NCI-H2171 (cell line): ENCODE measurements at places on chromosomes 7 and 10.
A peak's percentile ranks its signal among the peaks of the same experiment; 100 is the strongest.

- no peak for DNase-seq
Measured at GRCh38 chr7:77391230-77391629, 24.9 kb downstream of the GSAP start.

DNA sequence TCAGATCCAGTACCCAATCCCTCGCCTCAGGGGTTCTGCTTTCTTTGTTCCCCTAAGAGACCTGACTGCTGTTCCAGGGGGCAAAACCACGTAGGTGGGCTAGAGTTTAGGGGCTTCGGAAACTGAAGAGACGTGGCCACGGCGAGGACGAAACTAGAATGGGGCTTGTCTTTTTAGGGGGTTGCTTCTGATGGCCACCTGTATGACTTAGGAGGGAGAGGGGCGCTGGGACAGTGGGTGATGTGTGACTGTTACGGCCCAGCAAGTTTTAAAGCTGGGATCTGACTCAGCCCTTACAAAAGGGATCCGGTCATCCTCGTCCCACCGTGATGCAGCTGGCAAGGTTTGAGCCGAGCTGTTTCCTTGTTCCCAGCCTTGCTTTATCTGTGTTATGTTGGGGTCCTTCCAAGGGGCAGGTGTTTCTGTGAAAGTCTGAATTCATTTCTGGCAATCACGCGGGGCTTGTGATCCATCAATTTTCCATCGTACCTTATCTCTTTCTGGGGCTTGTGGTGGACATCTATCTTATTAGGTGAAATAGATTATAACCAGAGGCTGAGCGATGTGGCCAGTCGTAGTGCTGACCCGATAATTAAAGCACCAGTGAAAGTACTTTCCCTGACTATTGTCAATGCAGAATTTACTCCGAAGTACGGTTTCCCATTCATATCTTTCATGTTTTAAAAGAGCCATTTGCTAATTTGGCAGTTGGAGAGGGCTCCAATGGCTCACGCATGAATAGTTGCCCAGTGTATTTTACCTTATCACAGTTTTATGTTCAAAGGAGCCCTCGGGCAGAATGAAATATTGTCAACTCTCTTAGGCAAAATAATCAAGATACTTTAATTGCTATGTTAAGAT is 830 bp downstream of the MET start:
- no peak for DNase-seq

- DNase-seq = peak; percentile 51
Measured at GRCh38 chr10:22340329-22341189, 4.7 kb upstream of the SPAG6 start.

DNA sequence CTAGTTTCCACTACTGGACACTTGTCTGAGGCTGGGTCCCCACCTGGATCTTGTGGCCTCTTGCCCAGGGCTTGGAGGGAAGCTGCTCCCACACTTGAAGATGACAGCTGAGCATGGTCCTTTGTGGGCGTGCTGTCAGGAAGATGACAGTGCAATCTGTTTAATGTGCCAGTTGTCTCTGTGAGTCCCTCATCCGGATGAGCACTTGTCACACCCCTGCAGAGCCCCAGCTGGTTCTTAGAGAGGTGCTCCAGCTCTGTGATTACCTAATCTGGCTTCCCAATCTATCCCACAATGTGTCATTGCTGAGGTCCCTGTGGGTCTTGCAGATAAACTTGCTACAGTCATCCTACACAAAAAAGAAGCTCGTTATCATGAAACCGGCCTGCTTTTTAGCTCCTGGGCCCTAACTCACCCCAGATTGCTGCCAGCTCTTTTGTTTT is 34.8 kb upstream of the CCSER2 start:
- DNase-seq = peak; percentile 6

DNA sequence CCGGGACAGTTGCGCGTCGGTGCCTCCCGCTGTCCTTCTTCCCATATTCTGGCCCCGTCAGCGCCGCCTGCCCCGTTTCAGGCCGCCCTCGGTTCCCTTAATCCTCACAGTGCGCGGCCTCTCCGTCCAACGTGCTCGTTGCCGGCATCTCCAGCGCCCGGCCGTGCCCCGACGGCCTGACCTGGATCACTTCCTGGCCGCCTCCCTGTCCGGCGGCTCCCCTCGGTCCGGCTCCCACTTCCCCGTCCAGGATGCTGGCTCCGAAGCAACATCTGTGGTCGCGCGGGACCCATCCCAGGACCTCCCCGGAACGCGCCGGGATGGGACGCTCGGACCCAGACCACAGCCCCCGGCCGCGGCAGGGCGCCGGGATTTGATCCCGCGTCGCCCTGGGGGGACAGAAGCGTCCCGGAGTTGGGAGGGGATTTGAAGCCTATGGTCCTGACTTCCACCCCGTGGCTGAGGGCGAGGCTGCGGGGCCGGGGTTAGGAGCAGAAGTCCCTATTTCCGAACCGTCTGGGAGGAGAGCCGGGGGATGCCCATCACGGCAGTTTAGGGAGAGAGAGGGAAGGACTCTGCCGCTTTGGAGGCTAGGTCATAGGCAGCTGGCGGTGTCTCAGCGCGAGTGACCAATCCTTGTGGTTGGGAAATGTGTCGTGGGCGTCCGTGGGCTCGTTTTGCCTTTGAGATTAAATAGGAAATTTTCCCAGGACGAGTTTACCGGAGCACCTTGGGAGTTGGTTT is 53.8 kb downstream of the KCTD7 start:
- no peak for DNase-seq

DNA sequence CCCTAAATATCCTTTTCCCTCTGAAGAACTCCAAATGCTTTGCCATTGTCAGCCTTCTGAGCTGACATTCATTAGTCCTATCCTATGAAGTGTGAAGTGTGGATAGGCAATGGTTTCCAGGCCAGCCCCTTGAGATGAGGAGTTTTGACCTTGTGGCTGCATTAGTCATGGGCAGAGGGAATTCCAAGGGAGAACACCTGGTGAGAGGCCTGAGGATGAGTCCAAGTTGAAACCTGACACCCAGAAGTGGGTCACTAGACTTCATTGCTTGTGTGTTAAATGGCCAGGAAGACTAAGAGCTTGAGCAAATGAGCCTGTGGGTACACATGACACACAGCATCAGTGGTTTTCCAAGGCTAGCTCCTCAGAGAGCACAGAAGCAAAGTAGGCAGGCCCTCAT is 260.8 kb downstream of the SKAP2 start:
- no peak for DNase-seq

GRCh38 chr10:13457958-13458686 is 70.7 kb downstream of the BEND7 start:
- DNase-seq = no peak

- DNase-seq = no peak
Measured at GRCh38 chr10:31926765-31927564, 1.7 kb downstream of the ARHGAP12 start.
